ENCODE measurements at places on chromosomes 7 and 10.

DNA sequence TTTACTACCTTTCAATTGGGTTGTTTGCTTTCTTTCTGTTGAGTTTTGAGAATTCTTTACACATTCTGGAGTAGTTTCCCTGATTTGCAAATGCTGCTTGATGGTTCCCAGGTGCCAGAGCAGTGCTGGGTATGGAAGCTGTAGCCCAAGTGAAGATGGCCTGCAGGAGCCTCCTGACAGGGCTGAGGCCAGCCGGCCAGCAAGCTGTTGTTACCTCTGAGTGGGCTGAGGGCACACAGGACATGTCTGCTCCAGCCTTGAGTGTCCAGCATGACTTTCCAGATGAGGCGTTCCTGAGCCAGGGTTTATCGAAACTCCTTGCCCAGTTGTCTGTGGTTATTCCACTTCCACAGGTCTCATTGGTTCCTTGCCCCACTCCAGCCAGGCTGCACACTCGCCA lies 164.6 kb upstream of the TNS3 start:
- no peak for DNase-seq

GRCh38 chr7:130896051-130896881 lies 162.3 kb upstream of the KLF14 start:
- DNase-seq: no peak

DNA sequence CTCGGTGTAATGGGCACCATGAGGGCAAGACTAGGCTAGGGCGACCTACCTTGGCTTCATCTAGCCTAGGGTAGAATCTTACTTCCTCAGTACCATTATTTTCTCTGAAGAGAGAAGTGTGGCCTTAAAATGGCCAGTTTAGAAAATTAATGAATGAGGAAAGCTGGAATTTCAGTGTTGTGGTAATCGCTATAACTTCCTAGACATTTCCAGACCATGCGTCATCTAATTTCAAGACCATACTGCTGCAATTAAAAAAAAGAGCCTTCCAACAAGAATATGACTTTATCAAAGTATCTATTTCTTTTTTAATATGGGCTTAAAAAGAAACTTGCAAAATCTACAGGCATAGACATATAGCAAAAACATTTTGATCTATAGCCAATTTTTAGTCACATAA lies 68.5 kb downstream of the CPVL start:
- DNase-seq: no peak

DNA sequence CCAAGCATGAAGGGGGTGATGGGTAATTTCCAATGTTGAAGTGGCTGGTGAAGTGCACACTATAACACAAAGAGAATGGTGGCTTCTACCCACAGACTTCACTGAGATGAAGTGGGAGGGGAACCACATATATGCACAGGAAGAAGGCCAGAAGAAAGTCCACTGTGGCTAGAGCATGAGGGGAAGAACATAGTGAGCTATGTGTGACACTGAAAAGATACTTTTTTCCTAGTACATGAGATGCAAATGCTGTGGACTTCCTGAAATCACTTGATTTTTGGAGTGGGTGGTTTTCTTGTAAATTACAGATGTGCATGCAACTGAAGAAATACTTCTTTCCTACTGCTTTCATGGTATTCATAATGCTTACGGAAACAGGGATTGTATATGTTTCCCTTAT lies 115.6 kb upstream of the PHYHIPL start:
- DNase-seq: no peak

- DNase-seq: no peak
Observed at GRCh38 chr7:130473876-130474275, 18.0 kb upstream of the MEST start.

- no peak for DNase-seq
Observed at GRCh38 chr7:139541600-139542307, 18.3 kb downstream of the CLEC2L start.

DNA sequence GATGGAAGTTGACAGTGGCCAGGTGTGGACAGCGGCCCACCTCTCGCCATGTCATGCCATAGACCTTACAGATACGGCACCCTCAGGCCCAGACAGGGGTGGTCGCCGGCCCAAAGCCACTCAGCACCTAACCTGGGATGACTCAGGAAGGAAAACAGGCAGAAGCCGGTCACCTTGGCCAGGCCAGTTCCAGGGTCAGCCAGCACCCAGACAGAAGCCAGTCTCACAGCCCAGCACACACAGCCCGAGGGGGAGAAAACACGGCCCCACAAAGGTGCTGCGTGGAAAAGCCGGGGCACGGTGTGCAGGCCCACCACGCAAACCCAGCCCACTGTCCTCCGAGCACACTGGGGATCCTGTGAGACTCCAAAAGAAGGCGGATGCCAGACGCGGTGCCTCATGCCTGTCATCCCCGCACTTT lies 95.2 kb upstream of the DNAAF5 start:
- no peak for DNase-seq

- no peak for DNase-seq
Observed at GRCh38 chr7:122709930-122710646, 7.4 kb upstream of the RNF148 start.

GRCh38 chr7:66415659-66416265 lies 210.6 kb downstream of the TPST1 start:
- no peak for DNase-seq

GRCh38 chr10:119284679-119285096 lies 77.3 kb downstream of the GRK5 start:
- DNase-seq: no peak

GRCh38 chr7:44982535-44982923 lies 3.7 kb upstream of the MYO1G start:
- no peak for DNase-seq

DNA sequence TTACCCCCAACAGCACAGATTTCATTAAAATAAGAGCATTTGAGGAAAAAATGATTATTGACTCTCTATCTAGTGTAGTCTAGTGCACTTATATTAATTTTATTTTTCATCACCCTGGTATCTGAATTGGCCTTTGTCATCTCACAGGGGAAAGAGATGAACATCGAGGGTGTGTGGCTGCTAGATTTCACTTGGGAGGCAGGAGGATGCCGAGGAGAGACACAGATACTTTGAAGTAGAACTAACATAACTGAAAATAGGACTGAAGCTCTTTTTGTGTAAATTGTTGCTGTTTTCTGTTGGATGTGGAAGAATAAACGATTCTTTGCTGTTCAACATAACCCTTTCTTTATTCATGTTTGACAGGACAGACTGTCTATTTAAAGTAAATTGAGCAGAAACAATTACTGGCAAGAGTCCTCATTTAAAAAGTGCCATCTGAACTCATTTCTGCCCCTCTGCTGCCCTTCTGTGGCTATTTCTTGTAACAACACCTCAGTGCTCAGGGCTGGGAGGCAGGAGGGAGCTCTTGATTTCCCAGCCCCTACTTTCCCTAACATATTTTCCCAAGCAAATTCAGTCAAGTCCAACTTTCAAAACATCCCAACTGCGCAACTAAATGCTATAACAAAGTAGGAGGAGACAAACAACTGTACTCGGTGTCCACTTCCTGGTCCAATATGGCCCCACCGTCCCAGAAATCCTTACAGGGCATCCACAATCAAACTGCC lies 15.6 kb downstream of the LYZL1 start:
- peak; percentile 4 for DNase-seq

DNA sequence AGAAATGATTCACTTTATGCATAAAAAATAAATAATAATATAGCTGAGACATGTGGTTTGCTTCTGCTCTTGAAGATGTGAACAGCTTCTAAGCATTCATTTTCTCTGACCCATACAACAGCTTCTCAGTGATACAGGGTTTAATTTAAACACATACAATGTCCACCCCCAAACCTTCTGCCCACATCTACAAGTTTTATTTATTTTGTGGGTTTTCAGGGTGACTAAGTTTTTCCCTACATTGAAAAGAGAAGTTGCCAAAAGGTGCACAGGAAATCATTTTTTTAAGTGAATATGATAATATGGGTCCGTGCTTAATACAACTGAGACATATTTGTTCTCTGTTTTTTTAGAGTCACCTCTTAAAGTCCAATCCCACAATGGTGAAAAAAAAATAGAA lies 17.2 kb downstream of the INHBA start:
- DNase-seq: no peak

GRCh38 chr7:610531-611280 lies 91.1 kb upstream of the PDGFA start:
- DNase-seq: no peak

GRCh38 chr7:69656890-69657289 lies 58.6 kb downstream of the AUTS2 start:
- no peak for DNase-seq

DNA sequence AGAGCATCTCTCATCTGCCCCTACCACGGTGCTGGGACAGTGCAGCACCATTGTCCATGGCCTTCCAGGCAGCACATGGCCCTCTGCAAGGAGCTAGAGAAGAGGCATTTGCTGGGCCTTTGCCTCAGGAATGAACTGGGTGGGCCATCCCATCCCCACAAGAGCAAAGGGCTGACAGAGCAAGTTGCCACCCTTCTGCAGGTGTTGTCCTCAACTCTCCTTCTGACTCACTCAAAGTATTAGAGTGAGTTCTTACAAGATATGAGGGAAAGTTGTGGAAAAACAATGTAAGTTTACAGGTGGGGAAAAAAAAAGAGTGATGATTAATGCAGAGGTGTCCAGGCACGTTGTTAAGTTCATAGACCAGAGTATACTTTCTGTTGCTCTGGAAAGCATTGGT lies 261.2 kb downstream of the SKIDA1 start:
- DNase-seq: no peak

DNA sequence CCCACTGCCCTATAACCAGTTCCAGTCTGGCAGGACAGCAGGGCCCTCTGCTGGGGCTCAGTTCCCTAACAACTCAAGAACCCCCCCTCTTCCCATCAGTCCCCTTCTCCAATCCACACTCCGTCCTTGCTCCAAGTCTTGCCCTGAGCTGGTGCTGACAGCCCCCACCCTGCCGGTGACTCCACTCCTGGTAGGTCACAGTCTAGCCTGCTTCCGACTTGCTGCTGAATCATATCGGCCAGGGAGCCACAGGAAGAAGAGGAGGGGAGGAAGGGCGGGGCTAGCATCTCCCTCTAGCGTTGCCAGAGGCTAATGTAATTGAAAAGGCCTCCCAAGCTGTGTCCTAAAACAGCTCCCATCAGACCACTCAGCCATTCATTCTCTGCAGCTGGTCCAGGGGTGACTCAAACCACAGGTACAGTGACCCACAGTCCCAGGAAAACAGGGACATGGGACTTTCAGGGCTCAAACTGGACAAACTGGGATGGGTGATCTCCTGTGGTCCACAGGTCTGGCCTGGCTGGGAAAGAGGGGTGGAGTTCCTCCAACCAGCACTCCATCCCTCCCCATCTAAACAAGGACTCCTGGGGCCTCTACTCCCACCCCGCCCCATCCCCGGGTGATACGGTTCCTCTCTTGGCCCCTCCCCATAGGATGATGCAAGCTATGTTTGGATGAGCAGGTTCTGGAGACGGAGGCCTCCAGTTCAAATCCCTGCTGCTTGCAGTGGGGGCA lies 158.8 kb downstream of the SH3PXD2A start:
- no peak for DNase-seq

DNA sequence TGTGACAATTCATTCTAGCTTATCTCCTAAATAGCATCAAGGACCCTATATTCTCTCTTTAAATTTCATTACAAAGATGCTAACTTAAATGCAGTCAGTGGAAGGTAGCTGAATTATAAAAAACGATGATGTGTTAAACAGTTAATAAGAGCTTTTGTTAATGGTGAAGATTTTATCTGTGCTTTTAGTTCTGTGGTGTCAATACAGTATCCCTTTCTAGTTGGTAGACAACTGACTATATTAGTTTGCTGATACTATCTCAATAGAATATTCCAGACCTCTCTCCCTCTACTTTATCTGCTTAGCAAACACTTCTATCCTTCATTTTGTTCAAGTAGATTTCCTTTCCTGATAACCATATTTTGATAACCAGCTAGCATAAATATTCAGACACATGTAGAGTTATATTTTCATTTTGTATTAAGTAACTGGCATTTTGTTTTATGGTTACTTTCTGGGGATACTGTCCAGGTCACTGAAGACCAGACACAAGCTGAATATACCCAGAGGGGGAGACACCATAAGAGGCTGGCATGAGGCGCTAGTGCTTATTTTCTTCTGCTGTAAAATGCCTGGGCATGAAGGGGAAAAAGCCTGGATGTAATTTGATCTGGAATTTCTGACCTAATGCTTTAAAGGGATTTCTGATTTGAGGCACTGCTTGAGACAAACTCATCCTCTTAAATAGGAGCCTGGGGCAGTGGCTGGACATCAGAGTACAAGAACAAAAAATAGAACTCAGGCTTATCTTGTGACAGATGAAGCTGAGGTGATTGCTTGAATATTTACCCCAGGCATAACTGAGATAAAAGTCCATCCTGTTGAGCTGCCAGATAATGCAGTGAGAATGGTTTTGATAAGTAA lies 197.5 kb downstream of the MALRD1 start:
- DNase-seq: no peak

- no peak for DNase-seq
Observed at GRCh38 chr7:43302211-43302711, 189.8 kb downstream of the HECW1 start.

DNA sequence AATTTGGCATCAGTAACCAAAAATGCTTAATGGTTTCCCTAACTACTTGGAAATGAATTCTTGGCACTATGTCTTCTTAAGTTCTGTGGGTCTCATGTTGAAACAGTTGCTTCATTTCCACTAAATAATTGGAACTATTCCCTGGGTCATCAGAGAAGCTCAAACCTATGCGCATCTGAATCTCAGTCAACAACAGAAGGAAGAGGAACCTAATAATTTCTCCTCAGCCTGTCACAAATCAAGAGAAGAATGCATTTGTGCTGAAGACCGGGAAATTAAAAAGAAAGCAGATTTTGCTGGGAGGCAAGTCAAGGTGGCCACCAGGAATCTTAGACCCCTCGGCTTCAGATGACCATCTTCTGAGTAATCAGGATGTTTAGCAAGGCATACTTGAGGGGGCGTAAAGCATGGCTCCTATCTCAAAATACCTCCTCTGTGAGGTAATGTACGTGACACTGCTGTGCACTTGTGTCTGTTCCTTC lies 41.4 kb downstream of the TOMM7 start:
- no peak for DNase-seq

GRCh38 chr7:128031901-128032604 lies 816 bp upstream of the LRRC4 start:
- peak; percentile 26 for DNase-seq

DNA sequence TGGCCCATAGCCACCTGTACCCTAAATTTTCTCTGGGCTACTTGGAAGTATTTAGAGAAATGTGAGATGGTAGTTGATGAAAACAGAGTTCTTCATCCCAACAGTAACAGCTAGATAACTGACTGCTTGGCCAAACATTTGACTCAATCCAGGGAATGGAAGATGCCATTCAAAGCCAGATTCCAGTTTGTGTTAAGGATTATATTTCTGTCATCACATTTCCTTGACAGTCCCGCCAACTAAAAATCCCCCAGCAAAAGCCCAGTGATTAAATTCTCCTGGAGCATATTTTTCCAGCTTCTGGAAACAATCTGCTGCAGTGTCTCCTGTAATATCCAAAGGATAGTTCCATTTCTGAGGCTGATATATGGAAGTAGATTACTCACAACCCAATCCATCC lies 45.4 kb upstream of the PTN start:
- DNase-seq: no peak
